ENCODE measurements at places on chromosomes 3 and 15.

GRCh38 chr3:60855250-60855649 is 396.0 kb downstream of the FHIT start:
- DNase-seq, result no peak

GRCh38 chr15:68637767-68638404 is 59.1 kb downstream of the CORO2B start:
- DNase-seq, result no peak

DNA sequence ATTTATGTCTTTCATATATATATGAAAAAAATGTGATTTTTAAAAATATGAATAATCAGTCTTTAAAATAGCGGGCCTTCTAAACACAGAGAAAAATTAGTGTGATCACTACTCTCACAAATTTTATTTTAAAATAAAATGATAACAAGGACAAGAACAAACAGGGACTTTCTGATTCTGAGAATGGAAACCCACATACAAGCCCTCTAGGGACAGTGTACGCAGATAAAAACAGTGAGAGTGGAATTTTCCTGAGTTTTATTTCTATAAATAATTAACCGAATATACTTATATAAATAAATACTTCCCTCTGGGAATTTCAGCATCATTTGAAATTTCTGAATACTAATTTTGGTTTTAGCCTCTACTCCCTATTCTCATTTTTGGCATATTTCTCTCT is 201.4 kb upstream of the CBLB start:
- no peak for DNase-seq

DNA sequence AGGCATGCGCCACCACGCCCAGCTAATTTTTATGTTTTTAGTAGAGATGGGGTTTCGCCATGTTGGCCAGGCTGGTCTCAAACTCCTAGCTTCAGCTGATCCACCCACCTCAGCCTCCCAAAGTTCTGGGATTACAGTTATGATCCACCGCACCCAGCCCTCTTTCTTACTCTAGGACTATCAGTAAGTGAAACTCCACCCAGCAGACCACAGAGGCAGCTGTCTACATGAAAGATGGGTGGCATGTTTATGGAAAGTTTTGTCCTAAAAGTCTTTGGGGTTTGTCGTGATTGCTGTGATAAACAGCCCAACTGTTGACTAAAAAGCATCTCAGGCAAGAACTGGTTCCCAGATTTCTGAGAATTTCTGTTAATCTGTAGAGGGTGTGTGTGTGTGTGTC is 10.9 kb downstream of the ARL6IP5 start:
- no peak for DNase-seq

DNA sequence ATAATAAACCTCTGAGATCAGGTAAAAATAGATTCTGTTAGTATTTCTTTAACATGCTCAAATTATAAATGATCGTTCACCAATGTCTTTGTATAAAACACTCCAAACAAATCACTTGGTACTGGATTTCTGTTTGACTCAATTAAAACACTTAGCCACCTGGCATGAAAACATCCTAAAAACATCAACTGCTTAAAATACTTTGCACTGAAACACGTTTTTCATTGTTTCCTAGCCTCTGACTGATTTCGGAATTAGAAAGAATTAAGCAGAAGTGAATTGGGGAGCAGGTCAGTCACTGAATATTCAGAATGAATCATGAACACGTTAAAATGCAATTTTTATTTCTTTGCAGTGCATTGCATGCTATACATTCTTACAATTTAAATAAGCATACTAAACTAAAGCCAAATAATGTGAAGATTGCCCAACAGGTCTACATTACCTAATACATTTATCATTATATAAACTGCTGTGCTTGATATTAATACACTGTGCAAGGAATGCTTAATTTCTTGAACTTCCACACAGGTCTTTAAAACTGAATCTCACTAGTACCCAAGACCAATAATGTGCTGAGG is 1.6 kb downstream of the THRB start:
- no peak for DNase-seq

DNA sequence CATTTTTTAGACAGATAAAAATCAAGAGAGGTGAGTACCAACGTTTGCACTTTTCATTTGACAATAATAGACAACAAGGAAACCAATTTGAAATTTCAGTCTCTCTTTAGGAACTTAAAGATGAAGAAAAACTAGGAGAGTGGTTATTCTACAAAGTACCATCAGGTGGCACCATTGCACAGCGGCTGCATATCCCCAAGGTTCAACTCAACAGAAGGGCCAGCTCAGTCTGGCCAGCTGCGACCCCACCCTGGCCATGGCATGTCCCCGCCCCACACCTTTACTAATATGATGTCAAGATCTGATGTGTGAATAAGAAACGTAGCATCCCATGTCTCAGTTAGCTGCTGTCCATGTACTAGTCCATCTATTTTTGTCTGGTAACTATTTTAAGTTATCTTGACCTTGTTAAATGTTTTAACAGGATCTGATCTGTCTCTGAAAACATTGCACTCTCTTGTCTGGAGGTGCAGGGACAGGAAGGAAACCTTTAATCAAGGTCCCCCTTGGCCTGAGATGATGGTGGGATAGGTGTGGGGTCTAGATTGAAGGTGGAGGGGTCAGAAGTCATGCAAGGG is 35.5 kb upstream of the CGNL1 start:
- DNase-seq, result peak; percentile 9

GRCh38 chr3:96959901-96960641 is 145.7 kb downstream of the EPHA6 start:
- DNase-seq, result no peak

Data from activated CD4-positive, alpha-beta T cell treated with anti-CD3 and anti-CD28 coated beads, Interleukin-2, amount 50 U/mL, for 1 hour (primary cell).